ENCODE measurements at places on chromosomes 12 and 14.
A peak's percentile ranks its signal among the peaks of the same experiment; 100 is the strongest.

GRCh38 chr12:62785941-62786559, 148.9 kb downstream of the PPM1H start:
- DNase-seq, result no peak

GRCh38 chr12:92133171-92133570, 12.5 kb downstream of the BTG1 start:
- DNase-seq, result no peak

DNA sequence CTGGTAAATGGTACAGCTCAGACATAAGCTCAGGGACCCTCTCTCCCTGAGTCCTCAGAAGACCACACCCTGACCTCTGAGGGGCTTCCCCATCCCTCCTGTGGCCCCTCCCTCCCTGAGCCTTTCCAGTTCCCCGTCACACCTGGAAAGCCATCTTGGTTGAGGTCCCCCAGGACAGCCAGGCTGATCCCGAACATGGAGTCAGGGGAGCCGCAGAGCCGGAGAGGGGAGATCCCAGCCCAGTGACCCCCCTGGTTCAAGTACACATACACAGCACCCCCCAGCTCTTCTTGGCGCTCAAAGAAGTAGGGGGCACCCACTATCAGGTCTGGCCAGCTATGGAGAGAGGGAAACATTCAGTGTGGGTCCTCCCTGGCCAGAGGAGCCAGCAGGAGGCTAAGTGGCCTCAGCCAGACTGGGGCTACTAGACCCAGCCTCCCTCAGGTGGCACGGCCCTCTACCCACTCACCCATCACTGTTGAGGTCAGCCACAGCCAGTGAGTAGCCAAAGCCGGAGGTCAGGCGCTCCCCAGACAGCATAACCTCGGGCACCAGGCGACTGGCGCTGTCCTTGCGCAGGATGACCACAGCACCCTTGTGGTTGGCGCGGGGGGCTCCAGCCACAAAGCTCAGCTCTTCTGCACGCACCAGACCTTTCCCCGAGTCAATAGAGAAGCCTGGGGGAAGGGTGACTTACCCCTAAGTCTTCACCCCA, 9.3 kb downstream of the ITGA7 start:
- DNase-seq, result no peak

GRCh38 chr12:75366629-75367028, 24.3 kb upstream of the GLIPR1L2 start:
- DNase-seq, result no peak

GRCh38 chr14:104935026-104935650, 10.5 kb downstream of the PLD4 start:
- peak; percentile 6 for DNase-seq

- DNase-seq, result no peak
Observed at GRCh38 chr14:37230551-37231194, 32.9 kb downstream of the MIPOL1 start.

DNA sequence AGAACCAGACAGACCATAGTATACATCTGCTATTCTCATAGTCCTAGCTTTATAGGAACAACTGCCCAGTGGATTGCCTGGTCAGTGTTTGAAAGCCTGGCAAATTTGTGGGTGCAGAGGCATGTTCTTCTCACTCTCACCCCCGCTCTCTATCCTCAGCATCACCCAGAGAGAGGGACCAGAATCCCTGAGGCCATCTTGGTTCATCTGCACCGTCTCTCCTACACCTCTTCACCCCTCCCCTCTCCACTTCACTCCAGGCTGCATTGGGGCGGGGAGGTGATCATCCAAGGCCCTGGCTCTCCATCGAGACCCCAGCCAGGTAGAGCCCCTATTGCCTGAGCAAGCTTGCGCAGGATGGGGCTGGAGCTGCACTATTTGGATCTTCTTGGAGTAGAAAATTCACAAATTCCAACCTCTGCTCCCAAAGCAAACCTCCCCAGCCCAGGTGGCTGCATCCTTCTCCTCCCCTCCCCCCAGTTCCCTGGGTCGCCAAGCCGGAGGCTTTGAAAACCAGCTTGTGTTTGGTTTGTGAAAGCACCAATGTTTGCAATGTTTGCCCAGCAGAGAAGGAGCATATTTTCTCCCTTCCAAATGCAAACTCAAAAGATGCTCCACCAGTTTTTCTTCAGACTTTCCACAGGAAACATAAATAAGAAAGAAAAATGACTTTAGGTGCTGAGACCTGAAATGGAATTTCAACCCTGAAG, 18.6 kb upstream of the COL2A1 start:
- no peak for DNase-seq

DNA sequence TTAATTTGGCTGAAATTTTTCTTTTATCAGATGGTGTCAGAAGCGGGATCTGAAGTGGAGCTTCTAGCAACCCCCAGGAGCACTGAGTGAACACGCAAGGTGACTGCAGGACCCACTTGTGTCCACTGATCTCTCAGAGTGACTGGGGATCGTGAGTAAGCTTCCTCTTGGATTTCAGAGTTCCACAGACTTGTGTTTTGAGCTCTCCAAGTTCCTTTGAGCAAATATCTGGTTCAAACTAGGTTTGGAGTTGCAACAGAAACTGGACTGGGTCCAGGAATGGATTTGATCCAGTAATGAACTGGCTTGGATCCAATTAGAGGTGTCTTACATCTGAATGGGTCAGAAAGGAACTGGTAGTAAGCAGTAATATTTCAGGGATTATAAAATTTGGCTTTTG, 24.7 kb upstream of the B4GALNT1 start:
- DNase-seq, result no peak

DNA sequence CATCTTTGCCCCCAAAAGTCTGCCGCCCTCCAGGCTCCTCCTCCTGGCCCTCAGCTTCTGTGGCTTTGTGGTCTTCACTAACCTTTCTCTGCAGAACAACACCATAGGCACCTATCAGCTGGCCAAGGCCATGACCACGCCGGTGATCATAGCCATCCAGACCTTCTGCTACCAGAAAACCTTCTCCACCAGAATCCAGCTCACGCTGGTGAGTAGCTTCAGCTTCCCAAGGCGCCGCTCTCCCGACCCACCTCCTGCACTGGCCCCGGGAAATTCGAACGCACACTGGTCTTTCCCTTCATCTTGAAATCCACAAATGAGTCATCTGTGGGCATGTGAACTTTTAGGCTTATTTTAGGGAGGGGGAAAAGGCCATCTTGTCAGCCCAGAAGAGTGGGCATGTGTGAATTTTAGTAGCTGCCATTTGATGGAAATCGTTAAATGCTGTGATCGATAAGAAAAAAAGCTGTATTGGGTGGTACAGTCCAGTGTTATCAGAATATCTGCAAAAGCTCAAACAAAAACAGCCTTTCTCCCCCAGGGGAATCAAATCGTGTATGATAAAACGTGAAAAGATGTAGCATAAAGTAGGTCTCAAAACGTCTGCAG, 700 bp downstream of the SLC35E3 start:
- peak; percentile 22 for DNase-seq

DNA sequence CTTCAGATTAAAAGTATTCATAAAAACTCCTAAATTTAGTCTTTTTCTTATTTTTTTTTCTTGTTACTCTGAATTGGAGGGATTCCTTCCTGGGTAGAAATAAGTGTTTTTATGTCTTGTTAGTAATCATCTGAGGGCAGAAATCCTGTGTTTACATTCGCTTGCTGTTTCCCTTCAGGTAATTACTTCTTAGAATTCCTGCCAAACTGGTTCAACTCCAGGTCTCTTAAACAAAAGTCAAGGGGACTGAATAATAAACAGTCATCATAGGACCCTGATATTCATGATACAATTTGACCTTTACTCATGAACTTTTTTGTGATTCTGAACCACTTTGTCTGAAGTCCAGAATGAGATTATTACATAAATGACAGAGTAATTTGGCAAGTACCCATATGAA, 843.9 kb downstream of the FLRT2 start:
- DNase-seq, result no peak
